ENCODE measurements at places on chromosomes 7 and 10.

DNA sequence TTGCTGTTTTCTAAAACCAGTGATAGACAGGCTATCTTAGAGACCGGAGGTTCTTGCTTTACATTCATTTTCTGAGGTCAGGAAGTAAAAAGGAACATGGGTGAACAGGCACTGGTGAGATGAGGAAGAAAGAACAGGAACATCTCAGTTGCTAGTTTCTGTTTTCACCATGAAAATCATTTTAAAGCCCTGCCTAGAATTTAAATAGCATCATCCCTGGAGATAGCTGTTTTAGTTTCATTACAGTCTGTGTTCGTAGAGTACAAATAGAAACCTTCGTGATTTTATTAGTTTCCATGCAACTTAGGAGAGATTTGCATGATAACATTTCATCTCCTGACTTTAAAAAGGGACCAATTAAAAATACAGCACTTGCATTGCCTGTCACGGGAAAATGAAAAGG, 14.7 kb downstream of the KCNMA1 start:
- no peak for DNase-seq

DNA sequence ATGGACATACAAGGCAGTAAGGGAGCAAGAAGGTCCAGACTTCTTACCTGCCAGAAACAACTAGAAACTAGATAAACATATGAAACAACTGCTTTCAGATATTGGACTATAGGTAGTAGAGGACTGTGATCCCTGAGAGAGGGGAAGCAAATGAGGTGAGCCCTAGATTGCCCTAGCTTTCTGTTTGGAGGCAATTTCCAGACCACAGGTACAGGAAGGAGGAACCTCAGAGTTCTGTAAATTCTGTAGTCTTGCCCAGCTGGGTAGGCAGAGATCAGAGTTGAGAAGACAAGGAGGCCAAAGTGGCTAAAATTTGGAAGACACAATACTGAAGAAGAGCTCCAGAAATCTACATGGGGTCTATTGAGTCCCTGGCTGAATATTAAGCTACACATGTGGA, 21.0 kb downstream of the CDK6 start:
- DNase-seq, result no peak

- no peak for DNase-seq
Observed at GRCh38 chr7:6376820-6377219, 70.9 kb downstream of the DAGLB start.

GRCh38 chr7:98300595-98301372, 19.3 kb downstream of the BRI3 start:
- DNase-seq, result no peak

- no peak for DNase-seq
Observed at GRCh38 chr10:79239275-79239779, 107.9 kb upstream of the PPIF start.

DNA sequence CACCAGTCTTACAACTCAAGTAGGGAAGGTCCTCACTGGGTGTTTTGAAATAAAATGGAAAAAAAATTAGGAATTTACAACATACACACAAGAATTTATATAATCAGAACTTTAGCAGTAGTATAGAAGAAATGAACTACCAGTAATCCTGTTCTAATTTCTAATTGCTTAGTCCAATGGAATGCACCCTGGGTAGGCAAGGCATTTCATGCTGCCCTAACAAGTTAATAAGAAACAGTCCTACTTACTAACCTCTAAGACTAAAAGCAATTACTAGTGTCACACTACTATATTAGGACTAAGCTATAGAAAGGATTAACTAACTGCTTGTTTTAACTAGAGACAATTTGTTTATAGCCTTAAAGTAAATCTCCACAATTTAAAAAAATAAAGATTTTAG, 158.1 kb downstream of the BTAF1 start:
- DNase-seq, result no peak

DNA sequence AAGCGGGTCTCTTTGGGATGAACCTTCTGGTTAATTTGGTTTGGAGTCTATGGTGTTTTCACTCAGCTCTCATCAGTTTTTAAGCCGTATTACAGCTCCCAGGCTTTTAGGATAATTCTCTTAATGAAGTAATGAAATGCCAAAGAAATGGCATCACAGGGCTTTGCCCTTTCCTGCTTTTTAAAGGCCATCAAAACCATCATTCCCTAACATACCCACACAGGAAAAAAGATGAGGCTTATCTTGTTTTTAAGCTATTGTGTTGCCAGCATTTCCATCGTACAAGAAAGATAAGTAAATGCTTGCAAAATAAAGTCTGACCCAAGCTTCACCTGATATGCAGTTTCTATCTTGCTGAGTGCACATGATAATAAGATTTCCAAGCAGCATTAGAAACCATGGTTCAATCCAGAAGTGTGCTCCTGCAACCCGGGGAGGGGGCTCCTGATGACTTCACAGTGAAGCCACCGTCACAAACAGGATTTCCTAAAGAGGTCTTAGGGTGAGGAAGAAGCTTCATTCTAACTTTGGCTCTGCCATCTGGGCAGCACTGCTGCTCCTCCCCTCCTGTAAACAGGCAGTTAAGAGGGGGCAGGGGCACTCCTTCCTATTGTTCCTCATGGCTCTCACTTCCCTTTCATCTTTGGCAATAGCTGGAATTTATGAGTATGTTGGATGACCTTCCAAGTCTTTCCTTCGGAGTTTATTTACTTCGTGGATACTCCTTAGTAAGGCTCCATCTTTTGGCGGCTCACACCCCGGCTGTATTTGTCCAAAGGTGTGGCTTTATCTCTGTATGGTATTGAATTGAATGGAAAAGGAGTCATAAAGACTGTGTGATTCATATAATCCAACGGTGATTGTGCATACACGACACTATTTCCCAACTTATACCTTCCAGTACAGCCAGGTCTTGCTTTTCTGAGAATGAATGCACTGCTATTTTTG, 55.2 kb upstream of the FAM133B start:
- DNase-seq, result no peak

DNA sequence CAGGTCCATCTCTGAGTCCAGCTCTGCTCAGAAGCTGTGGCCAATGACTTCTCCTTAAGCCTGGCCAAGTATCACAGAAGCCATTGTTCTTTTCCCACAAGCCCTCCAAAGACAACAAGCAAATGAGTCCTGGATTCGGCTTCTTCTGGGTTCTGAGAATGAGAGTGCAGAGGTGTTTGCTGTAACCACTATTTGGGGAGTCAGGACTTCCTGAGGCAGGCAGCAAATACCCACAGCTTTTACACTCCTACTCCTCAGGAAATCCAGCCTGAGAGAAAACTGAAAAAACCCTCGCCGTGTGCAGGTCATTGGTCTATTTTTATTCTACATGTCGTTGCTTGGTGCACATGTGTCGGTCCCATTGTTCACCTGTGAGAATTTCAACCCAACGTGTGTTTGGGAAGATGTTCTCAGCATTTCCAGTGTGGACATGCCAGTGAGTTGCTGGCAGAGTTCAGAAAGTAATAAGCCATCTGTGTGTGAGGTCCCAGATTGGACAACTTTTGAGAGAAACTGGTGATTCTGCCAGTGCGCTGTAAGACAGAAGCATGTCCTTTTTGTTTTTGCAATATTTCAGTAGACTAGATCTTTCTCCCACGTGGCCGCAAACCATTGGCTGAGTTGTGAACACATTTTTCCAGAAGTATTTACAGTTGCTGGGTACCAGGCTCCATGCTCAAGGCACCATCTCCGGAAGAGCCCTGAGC, 121.6 kb upstream of the LYZL2 start:
- DNase-seq, result no peak

DNA sequence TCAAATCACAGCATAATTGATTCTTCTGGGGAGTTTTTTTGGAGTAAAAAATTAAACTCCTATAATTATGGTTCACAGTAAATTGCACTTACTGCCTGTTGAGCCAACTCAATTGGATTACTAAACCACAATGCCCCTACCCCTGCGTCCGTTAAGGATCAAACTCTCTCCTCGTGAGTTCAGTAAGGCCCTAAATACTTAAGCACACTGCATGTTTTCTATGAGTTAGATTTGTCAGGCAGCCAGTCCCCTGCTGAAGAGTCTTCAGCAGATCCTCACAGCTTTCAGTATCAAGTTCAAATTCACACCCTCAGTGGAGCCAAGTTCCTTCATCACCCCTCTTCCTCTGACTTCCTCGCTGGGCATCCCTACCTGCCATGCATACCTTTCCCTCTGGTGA, 275.0 kb upstream of the BMPER start:
- DNase-seq, result no peak

GRCh38 chr10:113057948-113058522, 108.0 kb downstream of the TCF7L2 start:
- no peak for DNase-seq

DNA sequence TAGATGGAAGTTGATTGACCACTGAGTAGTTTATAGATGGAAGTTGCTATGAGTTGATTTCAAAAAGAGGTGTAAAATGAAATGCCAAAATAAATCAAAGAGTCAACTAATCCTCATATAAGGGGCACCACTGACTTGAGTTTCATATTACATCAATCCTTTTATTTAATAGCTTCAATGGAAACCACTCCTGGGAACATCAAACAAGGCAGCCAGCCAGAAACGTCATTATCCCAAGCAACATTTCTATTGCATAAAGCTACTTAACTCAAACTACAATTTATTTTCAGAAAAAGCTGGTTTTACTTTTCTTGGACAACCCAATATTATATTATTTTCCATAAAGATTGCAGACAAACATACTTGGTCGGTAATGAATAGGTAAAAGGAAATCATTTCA, 162.1 kb downstream of the TSPAN12 start:
- no peak for DNase-seq

GRCh38 chr10:90579602-90580242, 278.1 kb downstream of the HTR7 start:
- DNase-seq, result peak; percentile 37

GRCh38 chr7:93566876-93567275, 7.6 kb downstream of the CALCR start:
- DNase-seq, result no peak

DNA sequence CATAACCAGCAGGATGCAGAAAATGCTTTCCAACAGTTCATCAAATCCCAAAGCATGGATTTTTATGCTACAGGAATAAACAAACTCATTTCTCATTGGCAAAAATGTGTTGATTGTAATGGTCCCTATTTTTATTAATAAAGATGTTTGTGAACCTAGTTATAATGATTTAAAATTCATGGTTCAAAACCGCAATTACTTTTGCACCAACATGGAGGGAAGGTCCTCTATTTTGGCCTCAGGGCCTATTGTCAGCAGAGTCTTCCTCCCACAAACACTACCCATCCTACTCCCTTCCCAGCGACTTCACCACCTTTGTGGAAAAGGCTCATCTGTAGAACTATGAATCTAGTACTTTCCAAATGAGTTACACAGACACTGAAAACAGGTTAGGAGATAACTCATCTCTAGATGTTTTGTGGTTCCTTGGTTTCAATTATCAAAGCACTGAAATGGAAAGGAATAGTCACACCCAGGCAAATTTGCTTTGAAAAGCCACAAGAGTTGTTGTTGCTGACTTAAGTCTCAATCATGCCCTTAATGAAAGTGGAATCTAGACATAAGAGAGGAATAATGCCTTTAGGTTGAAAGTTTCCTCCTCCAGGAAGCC, 59.4 kb upstream of the FRMD4A start:
- no peak for DNase-seq

DNA sequence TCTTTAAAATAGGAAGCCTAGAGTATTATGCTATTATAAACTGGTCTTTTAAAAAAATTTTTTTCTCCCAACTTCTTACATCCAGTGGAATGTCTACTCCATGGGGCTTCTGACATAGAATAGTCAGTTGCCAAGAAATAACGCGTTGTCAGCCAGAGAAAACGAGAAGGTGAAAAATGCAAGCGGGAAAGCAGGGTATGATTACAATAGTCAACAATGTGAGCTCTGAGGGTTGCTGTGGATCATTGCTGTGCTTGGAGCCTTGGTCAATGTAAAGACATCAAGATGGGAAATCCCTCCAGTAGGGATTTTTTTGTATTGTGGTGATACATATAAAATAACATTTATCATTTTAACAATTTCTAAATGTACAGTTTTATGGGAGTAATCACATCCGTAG, 27.6 kb upstream of the PLPP4 start:
- peak; percentile 88 for DNase-seq

DNA sequence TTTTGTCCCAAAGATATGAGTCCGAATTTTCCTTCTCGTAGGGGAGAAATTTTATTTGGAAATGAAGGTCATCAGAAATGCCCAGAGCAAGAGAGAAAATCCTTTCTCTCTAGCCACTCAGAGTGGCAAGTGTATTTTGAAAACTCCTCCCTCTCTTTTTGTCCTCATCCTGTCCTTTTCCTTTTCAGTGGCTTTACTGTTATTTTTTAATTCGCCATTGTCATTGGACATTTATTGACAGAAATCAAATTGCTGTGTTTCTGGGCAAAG, 39.6 kb downstream of the TET1 start:
- no peak for DNase-seq

GRCh38 chr7:77765906-77766800, 32.1 kb downstream of the TMEM60 start:
- DNase-seq, result no peak

- peak; percentile 24 for DNase-seq
Observed at GRCh38 chr7:2012981-2013380, 219.8 kb downstream of the MAD1L1 start.

All from astrocyte of the cerebellum (primary cell).